Stimulated activated CD8-positive, alpha-beta memory T cell treated with anti-CD3 and anti-CD28 coated beads, Interleukin-4, amount 100 ng/mL, for 1 hour (primary cell): ENCODE measurements at places on chromosomes 11 and 22.

- DNase-seq: no peak
Observed at GRCh38 chr11:111308140-111308539, 9.8 kb downstream of the POU2AF3 start.

GRCh38 chr11:64492561-64492960 lies 98.5 kb upstream of the SLC22A12 start:
- DNase-seq: no peak

- DNase-seq: no peak
Observed at GRCh38 chr11:82901922-82902485, 468 bp downstream of the DDIAS start.

DNA sequence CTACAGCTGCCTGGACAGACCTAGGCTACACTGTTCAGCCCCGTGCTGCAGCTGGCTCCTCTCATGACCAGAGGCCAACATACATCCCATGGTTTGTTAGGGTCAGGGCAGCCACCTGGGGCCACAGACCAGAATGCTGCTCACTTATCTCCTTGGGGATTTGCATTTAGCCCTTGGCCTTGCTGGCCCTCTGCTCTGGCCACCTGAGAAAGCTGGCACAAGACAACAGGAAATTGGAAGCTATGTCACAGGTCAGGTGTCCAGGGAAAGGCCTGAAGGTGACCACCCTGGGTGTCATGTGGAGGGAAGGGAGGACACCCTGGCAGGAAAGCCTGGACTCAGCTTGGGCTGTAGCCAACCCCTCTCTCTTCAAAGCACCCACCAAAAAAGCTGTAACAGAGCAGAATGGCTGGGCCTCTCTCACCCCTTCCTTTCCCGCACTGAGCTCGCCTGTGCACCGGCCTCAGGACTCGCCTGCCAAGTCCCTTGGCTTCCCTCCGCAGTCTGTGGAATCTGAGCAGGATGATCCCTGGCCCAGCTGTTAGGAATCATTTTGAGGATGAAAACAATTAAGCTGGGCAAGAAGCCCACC lies 86.3 kb downstream of the SNX19 start:
- no peak for DNase-seq

- DNase-seq: no peak
Observed at GRCh38 chr11:131668500-131669400, 298.3 kb downstream of the NTM start.

DNA sequence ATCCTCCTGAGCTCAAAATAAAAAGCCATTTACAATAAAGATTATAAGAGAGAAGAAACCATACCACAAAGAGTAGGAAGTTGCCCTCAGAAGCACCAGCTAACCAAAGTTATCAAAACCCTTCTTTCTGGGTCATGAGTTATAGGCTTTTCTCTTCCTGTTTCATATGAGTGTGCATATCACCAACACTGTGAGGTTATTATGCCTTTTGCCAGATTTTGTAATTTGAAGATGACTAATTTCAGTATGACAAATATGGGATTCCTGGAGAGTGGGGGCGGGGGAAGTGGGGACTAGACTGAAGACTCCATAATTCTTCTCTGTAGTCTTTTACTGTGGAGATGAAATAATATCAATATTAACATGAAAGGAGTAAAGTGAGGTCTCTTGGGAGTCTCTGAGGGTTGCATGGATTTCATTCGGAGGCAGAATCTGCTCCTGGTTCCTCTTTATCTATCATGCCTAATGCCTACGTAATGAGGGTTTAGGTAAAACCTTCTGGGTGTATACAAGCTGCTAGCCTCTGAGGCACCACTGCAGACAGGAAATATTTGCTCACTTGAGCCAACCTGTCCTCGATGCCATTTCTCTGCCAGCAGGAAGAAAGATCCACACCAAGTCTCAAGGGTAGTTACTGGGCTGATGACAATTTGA lies 2.1 kb downstream of the LPXN start:
- DNase-seq: no peak

GRCh38 chr11:65398362-65398910 lies 12.0 kb downstream of the FRMD8 start:
- no peak for DNase-seq
